GM23248 (cell line): ENCODE measurements at places on chromosomes 5 and 9.

DNA sequence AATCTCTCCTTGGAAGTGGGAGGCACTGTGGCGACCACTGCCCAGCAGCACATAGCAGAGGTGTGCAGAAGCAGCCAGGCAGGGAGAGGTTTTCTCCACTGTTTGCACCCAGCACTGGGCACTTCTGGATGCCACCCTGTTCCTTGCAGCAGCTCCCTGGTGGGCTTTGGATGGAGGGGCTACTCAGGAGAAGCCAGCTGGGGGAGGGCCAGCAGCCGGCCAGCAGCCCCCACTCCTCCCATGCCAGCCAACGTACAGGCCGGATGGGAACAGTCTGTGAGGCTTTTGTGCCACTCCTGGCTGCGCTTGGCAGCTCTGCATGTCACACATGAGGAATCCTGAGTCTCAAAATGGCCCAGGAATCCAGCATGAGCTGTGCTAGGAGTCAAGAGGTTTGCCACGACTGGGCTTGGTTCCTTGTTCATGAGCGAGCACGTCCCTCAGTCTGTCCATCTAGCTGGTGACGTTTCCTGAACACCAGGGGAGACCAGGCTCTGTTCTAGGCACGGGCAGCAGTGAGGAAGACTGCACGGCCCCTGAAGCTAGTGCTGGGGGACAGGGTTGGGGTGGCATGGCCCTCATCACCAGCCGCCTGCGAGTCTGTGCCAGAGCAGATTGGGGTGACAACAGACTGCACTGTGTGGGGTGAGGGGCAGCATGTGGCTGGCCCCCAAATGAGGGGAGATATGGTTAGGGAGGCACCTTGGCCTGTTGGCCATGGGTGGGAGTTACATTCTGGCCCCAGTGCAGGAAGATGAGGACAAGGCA is 10.1 kb downstream of the PHF2 start:
- peak; percentile 18 for DNase-seq

GRCh38 chr9:71814226-71814625 is 45.9 kb upstream of the CEMIP2 start:
- DNase-seq: peak; percentile 48

GRCh38 chr5:38809388-38810359 is 36.1 kb upstream of the OSMR start:
- DNase-seq: peak; percentile 93

GRCh38 chr9:133429641-133430161 is 7.5 kb downstream of the ADAMTS13 start:
- DNase-seq: peak; percentile 52

DNA sequence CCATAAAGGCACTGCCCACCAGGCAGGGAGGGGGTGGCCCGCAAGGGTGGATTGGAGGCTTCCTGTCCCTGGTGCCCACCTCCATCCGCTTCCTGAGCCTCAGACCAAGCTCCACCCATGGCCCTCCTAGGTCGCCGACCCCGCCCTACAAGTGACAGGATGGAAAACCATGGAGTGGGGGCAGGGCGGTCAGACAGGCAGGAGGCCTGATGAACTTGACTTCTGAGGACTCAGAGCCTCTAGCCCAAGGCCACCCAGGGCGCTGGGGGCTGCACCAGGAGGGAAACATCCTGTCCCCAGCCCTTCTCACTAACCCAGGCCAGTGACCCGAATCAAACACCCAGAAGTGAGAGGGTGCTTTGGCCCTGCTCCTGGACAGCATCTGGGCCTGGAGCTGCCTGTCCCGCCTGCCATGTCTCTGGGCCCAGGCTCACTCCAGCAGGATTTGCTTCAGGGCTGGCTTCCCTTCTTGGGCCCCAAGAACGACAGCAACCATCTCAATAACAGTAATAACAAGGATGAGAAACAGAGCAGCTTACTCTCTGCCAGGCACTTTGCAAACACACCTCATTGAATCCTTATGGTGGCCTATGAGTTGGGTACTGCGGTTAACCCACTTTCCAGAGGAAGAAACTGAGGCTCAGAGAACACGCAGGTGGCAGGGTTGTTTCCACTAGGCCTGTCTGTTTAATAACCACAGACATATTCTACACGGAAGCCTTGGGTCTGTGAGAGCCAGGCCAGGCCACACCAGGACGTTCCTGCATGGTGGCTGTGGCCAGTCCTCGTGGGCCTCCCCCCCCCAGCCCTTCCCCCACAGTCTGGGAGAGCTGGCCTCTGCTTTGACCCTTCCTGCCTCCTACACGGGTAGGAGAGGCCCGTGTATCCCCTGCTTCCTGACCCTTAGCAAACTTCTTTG is 4.4 kb upstream of the ST6GALNAC6 start:
- peak; percentile 36 for DNase-seq

GRCh38 chr9:101618698-101619097 is 23.9 kb upstream of the PPP3R2 start:
- DNase-seq: no peak

GRCh38 chr9:111937781-111938426 is 41.3 kb downstream of the UGCG start:
- peak; percentile 63 for DNase-seq

DNA sequence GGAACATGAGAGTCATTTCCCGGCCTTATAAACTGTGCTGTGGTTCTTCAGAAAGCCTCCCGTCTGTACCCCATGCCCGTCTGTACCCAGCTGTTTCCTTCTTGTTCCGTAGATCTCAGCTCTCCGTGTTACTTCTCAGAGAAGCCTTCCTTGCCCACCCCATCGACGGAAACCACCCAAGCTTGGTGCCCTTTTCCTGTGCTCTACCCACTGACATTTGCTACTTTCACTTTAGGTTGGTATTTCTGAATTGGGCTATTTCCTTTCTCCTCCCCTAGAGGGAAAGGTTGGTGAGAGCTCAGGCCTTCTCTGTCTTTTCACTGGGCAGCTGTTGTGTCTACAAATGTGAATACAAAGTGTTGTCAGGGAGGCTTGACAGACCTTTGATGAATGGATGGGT is 764.5 kb upstream of the ADAMTS16 start:
- DNase-seq: no peak

GRCh38 chr5:10863763-10864383 is 102.8 kb upstream of the DAP start:
- DNase-seq: peak; percentile 64

GRCh38 chr9:133140174-133140505 is 19.1 kb upstream of the RALGDS start:
- no peak for DNase-seq

GRCh38 chr5:37916525-37916924 is 76.7 kb upstream of the GDNF start:
- no peak for DNase-seq

DNA sequence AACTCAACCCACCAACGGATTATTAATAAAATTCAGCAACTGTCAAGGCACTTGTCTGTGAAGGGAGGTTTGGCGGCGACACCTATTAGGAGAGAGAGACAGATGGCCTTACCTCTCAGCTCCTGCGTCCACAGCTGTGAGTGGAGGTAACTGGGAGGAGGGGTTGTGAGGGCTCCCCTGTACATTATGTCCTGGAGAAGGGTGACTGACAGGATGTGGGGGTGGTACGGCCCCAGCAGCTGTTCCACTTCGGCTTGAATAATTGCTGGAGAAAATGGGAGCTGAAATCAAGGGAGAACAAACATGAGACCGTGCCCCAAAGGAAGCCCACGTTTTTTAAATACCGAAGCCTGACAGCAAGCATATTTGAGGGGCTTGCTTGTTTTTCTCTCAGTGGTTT is 353.5 kb upstream of the RFX3 start:
- no peak for DNase-seq

GRCh38 chr5:95411474-95411873 is 20.3 kb downstream of the FAM81B start:
- DNase-seq: peak; percentile 3

DNA sequence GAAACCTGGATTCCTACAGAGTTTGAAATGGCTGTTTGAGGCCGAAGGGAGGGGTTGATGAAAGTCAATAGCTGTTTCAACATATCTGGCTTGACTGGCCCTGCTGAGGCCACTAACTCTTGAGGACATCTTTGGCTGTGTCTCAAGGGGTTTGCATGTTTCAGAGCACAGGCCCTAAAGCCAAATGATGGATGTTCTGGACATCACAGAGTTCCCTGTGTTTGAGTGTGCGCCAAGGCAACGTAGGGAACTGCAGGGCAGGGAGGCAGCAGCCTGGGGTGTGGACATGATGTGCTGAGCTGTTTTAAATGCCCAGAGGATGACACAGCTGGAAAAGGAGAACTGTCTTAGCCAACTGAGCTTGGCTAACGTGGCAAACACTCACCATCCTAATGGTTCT is 89.6 kb downstream of the RAPGEF1 start:
- DNase-seq: peak; percentile 99

DNA sequence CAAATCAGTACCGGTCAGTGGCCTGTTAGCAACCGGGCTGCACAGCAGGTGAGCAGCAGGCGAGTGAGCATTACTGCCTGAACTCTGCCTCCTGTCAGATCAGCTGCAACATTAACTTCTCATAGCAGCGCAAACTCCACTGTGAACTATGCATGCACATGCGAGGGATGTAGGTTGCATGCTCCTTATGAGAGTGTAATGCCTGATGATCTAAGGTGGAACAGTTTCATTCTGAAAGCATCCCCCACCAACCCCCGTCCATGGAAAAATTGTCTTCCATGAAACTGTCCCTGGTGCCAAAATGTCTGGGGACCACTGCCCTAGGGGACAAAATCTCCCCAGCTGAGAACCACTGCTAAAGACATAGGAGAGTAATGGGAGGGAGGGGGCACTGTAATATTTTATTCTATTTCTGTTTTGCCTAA is 51.1 kb downstream of the P4HA2 start:
- no peak for DNase-seq

GRCh38 chr5:75260708-75261107 is 24.0 kb upstream of the ANKRD31 start:
- no peak for DNase-seq

DNA sequence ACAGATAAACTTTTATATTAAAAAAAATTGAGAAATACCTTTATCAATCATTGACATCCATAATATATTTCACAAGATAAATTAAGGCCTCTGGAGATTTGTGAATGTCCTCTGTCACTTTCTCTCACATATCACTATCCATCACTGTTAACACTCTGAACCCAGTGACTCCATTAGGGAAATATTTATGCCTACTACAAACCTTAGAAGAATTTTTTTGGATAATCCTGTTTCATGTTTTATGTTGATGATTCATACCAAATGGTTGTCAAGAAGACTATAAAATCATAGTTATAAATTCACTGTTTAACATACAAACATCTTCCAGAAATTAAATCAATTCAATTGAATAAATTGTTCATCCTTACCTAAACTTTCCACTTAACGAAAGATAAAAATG is 357.6 kb upstream of the CDH10 start:
- DNase-seq: no peak
